ENCODE measurements at places on chromosomes 6 and 20.
A peak's percentile ranks its signal among the peaks of the same experiment; 100 is the strongest.

GRCh38 chr6:45351667-45352066, 23.5 kb downstream of the RUNX2 start:
- DNase-seq = no peak

DNA sequence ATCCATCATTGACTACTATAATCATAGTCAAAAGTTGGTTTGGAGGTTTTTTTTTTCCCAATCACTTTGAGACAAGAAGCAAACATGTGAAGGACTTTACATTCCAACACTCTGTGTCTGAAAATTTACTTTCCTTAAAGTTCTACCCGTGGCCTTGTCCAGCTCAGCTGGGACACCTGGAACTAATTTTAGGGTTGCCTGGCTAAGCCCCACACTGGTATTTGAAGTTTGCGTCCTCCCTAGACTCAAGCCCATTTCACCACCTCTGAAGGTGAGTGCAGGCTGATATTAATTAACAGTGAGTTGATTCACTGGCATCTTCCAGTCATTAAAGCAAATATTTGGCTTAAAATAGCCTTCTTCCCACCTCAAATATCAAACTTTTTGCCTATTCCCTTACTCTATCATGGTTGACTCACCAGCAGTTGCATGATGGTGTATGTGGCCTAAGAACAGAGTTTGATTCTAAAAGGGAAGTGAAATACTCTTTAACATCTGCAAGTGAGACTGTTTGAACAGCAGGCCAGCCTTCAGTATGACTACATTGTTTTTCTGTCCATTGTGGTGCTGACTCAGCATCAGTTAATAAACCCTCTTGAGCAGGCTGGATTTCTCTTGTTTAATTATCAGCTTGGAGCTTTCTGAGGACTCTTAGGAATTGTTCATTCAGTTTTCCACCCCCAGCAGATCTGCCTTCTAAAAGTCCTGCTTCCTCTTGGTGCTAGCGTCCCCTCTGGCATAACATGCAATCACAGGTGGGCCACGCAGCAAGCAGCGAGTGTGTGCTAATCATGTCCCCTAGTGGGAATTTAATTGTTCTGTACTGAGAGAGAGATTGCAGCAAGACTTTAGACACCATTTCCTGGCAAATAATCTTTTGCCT, 1.8 kb upstream of the PRDM1 start:
- DNase-seq = peak; percentile 41

DNA sequence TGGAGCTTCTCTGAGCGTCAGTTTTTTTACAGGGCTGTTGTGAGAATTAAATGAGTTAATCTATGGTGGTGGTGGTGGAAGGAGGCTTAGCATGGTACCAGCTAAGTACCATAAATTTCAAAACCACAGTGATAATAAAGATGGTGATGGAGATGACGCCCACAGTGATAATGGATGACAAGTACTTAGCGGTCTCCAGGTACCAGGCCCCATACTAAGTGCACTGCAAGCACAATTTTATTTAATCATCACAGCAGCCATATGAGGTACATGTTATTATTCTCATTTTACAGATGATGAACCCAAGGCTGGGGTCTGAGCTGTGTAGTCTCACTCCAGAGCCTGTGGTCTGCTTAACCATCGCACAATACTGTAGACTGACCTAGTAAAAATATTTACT, 75.1 kb downstream of the PAX1 start:
- DNase-seq = no peak

DNA sequence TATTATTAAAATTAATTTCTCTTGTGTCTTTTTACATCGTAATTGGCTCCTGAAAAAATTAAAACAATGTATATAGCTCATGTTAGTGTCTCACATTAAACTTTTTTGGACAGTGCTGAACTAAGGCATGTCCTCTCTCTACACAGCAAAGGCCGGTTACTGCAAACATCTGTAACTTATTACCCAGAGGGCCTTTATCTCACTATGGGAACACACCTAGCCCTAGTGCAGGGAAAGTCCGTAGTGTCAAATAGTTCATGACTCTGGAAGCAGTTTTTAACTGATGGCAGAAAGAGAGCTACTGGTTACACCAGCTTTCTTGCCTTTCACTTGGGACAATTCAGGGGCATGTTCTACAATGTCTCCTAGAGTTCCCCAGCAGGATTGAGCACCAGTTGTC, 82.2 kb downstream of the PAK5 start:
- no peak for DNase-seq

GRCh38 chr6:80336911-80337310, 230.4 kb downstream of the BCKDHB start:
- no peak for DNase-seq

DNA sequence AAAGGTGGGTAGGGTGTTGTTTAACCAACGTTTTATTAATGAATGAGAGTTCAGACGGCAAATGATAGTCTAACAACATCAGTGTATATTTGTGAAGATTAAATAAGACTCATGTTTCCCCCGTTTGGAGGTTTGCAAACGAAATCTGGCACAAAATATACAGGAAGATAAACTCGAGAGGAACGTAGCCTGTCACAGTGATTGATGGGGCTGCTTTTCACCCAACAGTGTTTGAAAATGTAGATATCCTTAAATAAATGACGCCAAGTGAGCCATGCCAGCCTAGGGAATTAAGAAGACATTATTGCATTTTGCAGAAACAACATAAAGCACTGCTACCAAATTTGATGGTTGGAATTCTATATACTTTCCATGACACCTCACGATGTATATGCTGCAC, 696.5 kb upstream of the FLRT3 start:
- no peak for DNase-seq

DNA sequence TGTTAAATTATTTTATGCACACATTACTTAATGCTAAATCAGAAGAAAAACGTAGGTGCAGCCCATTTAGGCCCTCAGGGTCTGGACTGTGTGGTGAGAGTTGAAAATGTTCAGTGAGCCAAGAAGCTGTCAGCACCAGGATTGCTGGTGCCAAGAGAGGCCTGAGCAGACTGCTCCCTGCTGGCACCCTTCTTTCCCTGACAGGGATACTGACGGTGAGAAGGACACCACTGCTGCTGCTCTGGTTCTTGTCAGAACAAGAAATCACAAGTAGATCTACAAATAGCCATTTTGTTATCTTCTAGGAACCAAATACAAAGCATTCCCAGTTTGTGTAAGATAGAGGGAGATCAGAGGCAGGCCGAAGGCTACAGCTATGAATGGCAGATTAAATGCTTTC, 48.7 kb upstream of the CRISP1 start:
- peak; percentile 74 for DNase-seq

DNA sequence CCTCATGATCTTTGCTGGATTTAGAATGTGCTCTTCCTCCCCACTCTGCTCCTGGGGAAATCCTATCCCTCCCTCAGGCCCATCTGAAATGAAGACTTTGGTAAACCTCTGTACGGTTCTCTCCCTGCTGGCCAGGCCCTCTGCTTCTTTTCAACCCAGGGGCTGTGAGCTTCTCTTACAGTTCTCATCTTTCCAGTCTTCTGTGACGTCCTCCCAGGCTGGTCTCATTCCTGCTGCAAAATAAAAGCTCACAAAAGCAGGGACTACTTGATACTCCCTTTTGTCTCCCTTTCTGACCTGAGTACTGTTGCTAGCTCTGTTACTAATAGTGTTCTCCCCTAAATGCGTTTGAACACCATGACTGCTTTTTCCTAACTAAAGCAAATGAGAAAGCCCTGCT, 46.3 kb downstream of the UNC5CL start:
- DNase-seq = no peak

DNA sequence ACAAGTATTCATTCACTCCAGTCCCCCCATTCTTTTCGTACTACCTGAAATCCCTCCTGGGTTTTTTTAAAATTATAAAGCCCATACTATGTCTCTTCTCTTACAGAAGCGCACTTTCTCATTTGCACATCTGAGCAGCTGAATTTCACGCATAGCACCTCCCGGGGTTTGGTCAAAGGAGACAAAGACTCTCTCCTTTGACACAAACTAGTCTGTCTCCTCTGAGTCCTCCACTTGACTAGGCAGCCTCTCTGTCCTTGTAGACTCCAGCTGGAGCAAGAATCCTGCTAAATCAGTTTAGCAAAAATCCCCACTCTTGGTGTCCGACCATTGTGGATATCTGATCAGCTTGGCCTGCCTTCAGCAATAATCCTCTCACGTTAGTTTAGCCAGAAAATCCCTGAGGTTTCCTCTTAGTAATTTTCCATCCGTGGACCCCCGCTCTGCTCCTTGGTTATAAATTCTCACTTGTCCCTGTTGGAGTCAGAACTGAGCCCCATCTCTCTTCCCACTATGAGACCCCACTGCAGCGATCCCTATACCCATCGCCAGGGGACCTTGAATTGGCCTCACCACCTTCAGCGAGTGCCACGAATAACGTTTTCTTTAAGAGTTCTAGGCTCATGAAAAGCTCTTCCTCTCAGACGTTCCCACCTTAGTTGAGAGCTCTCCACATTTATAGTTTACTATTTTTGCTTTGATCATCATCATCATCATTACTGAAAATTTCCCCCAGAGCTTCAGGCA, 29.0 kb downstream of the PDYN start:
- no peak for DNase-seq

- DNase-seq = no peak
These were observed 76.8 kb downstream of the LINC00237 start for GRCh38 chr20:21029341-21029740.

DNA sequence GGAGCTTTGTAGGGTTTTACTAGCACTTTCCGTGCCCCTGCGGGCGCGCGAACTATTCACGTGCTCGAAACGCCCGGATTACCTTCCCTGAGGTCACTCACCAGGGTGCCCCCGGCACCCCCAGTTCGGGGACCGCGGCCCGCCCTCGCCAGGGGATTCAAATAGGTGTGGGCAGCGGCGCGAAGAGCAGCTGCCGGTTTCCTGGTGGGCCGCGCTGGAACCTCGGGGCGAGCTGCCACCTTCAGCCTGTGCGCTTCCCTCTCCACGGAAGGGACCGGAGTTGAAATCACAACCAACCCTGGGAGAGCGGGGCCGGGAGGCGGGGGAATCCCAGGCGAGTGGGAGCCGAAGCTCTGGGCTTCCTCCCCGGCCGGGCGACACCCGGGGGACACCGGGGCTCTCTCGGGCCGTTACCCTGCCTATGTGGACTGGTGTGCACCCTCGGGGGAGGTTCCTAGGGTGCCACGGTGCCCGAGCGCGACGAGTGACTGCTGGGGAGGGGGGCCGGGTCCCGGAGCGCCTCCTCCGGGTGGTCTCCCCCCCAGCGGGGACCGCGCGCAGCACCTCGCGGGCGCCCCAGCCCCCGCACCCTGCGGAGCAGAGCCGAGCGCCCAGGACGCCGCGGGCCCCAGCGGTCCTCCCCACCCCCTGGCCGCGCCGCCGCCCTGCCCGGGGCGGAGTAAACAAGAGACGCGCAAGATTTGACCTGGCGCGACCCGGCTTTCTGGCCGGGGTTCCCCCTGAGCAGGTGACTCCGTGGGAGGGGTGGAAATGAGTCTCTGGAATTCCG, 2.1 kb upstream of the HIVEP2 start:
- DNase-seq = peak; percentile 59

- DNase-seq = no peak
These were observed 48.1 kb downstream of the SLC24A3 start for GRCh38 chr20:19260412-19261090.

GRCh38 chr6:6006428-6007365, at the start of gene NRN1:
TSS of gene NRN1 (minus strand) at chr6:6006925. CDS start at chr6:6006749, 176 bp downstream.
- peak; percentile 46 for DNase-seq

- DNase-seq = no peak
These were observed 70.5 kb upstream of the HMGN3 start for GRCh38 chr6:79305020-79305419.

DNA sequence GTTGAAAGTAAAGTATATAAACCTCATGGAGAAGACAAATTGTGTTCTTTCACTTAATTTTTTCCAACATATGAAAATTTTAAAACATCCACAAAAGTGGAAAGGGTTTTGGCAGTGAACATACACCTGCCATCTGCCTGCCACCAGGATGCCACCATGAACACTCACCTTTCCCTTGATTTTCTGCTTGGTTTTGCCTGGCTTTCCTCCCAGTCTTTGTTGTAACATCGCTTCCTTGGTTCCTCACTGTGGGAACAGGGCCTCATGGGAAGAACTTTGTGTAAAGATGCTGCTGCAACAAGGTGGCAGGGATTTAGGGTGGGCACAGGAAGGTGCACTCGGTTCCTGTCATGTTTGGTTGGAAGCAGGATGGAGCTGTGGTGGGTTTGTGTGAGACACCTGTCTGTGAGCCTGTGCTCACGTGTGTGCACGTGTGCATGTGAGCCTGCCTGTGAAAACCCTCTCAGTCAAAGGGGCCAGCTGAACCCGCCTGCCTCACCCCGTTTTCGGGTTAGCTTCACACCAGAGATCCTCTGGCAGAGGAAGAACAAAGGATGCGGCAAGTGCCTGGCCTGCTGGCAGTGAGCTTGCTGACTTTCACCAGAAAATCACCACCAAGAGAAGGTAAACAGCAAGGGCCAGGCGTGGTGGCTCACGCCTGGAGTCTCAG, 11.0 kb upstream of the RBM38 start:
- DNase-seq = no peak

- no peak for DNase-seq
These were observed 31.6 kb upstream of the PRL start for GRCh38 chr6:22328474-22328873.

- DNase-seq = no peak
These were observed 31.8 kb downstream of the SNRNP48 start for GRCh38 chr6:7621761-7622160.

- no peak for DNase-seq
These were observed 158.3 kb downstream of the TMEM242 start for GRCh38 chr6:157164972-157165371.

GRCh38 chr20:50625986-50626677, 65.2 kb downstream of the RIPOR3 start:
- peak; percentile 60 for DNase-seq

GRCh38 chr6:40953486-40953885, 85.5 kb downstream of the UNC5CL start:
- DNase-seq = no peak

DNA sequence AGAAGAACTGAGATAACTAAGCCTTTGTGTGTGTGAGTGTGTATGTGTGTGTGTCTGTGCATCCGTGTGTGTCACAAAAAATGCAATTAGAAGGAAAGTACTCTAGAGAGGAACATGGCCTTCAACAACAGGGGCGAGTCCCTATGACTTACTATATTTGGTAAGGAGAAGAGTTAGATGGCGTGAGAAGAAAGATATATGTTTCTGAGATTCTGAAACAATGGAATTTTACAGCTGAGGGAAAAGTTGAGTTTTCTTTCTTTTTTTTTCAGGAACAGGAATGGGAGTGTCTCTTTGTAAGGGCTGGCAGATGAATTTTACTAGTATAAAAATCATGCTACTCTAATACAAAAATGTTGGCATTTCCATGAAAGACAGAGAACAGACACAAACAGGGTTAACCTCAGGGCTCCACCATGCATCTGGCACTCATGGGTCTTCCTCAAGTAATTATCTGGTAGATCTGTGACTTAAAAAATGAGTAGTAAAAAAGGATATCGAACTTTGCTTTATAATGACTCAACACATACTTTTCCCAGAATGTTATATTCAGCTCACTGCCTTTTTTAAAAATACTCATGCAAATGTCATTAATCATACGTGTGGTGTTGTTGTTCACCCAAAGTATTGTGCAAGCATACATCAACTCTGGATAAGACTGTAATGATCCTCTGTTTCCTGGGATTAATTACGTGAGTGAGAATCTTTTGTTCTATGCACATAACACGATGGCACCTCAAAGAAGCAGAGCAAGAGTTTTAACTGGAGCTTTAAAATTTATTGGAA, 12.8 kb upstream of the SASH1 start:
- no peak for DNase-seq

- no peak for DNase-seq
These were observed 362.6 kb downstream of the QKI start for GRCh38 chr6:163776906-163777686.

All from SHP77 (cell line).